Activated T-cell treated with anti-CD3 and anti-CD28 coated beads, Interleukin-2, amount 50 U/mL, for 24 hours (primary cell): ENCODE measurements at places on chromosomes 12 and 14.

DNA sequence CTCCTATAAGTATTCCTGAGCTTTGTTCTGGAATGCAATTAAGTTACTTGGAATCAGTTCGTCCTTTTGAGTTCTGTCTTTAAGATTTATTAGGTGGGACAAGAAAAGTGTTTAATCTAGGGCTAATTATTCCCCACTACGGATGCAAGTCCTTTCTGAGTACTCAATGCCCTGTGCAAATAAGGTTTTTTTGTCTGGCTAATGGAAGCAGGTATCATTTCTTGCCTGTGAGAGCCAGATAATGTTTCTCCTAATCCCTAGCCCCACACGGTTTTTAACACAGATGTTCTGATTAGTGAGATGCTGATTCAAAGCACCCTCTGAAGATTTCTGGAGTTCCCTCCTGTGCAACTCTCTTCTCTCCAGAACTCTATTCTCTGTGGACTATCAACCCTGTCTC is 296.6 kb upstream of the PRICKLE1 start:
- DNase-seq = no peak

GRCh38 chr14:72743626-72744025 is 150.3 kb downstream of the DPF3 start:
- no peak for DNase-seq

DNA sequence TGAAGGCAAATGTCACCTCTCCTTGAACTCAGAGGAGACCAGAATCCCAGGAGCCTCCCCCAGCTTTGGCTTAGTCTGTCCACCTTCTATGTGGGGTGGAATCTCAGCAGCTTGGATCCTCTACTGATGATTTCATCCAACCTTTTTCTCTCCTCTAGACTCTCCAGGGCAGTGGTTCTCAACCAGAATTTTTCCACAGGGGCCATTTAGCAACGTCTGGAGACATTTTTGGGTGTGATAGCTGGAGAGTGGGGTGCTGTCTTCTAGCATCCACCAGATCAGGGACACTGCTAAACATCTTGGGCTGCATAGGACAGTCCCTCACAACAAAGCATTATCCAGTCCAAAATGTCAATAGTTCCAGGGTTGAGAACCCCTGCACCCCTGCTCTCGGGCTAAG is 4.4 kb upstream of the DDX23 start:
- DNase-seq = no peak

DNA sequence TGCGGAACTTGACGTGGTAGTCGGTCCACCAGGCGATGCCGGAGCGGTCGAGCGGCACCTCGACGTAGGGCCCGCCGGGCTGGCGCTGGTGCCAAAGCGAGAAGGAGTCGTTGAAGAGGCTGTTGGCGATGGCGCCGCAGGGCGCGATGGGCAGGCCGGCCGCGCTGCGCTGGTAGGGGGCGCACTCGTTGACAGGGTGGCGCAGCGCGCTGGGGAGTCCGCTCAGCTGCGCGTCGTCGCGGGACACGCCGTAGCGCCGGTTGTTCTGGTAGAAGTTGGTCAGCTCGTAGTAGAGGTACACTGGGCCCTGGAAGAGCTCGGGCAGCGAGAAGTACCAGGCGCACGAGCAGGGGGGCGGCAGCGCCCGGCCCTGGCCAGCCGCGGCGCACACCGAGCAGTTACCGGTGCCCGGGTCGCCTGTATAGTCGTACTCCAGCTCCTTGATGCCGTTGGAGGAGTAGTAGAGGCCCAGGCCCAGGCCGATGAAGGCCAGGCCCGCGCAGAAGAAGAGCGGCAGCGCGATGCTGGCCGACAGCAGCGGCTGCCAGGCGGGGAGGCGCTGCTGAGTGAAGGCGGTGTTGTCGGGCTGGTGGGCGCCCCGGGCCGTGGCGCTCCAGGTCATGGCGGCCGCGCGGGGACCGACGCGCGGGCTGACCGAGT is 482 bp downstream of the TMEM30B start:
- peak; percentile 88 for DNase-seq

- no peak for DNase-seq
These were observed 1323.3 kb downstream of the LRFN5 start for GRCh38 chr14:42929806-42930480.

GRCh38 chr12:34290381-34290995 is 268.2 kb downstream of the ALG10 start:
- DNase-seq = peak; percentile 15

DNA sequence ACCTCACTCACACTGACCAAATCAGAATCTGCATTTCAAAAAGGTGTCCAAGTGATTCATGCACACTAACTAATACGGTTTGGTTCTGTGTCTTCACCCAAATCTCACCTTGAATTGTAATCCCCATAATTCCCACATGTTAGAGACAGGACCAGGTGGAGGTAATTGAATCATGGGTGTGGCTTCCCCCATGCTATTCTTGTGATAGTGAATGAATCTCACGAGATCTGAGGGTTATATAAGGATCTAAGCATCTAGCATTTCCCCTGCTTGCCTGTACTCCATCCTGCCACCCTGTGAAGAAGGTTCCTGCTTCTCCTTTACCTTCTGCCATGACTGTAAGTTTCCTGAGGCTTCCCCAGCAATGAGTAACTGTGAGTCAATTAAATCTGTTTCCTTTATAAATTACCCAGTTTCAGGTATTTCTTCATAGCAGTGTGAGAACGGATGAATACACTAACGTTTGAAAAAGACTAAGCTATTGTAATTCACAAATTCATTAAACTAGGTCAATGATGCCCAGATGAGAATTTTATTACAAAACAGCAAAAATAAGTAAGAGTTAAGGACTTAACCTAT is 759.1 kb downstream of the GALC start:
- no peak for DNase-seq

GRCh38 chr14:22872033-22872832 is 693 bp downstream of the LRP10 start:
- peak; percentile 84 for DNase-seq

DNA sequence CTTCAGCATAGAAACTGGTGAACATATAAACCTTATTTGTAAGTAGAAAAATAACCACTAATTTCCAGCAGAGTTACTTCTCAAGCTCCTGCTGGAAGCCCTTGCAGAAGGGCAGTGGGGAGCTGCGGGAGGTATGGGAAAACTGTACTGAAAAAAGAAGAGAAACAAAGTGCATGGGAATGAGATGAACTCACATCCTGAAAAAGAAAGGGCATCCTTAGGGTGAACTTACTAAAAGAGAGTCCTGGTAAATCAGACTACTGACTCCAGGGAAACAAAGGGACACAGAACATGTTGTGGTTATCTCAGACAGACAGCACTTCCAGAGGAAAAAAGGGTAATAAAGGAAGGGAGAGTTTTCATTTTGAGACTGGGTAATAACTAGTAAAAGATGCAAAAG is 515.1 kb downstream of the RPL10L start:
- no peak for DNase-seq

GRCh38 chr14:32608857-32609256 is 279.8 kb downstream of the AKAP6 start:
- no peak for DNase-seq

GRCh38 chr12:115008929-115009328 is 325.0 kb upstream of the TBX3 start:
- DNase-seq = no peak

DNA sequence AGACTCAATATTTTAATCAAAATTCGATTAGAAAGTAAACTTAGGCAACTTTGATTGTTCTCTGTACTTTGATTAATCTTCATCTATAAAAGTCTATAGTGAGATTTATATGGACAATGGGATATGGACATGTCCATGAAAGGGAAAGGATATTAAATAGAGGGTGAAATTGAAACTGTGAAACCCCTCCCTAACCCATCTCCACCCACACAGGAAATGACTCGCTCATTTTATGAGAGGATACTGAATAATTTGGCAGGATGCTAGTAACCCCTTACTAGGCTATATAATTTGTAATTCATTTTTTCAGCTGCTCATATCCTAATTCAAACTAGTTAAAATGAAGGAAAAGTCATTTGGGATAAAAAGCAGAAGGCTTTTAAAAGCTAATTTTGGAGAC is 328.0 kb upstream of the ATP2B1 start:
- no peak for DNase-seq

DNA sequence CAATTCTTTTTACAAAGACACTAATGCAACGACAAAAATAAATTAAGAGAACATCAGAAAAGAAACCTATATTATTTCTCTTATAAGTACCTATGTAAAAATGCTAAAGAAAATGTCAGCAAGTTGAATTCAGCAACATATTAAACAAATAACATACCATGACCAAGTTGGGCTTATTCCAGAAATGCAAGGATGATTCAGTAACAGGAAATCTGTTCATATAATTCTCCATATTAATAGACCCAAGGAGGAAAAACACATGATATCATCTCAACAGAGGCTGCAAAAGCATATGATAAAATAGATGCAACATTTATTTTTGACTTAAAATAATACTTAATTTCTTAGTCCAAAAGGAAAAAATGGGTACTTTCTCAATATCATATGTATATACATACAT is 25.1 kb upstream of the GPHB5 start:
- no peak for DNase-seq
